ENCODE measurements at places on chromosomes 6 and 20. TPM values are rescaled to one million over a fixed set of nuclear protein-coding genes. Genes with fewer than 3 reads are reported as not detected.

DNA sequence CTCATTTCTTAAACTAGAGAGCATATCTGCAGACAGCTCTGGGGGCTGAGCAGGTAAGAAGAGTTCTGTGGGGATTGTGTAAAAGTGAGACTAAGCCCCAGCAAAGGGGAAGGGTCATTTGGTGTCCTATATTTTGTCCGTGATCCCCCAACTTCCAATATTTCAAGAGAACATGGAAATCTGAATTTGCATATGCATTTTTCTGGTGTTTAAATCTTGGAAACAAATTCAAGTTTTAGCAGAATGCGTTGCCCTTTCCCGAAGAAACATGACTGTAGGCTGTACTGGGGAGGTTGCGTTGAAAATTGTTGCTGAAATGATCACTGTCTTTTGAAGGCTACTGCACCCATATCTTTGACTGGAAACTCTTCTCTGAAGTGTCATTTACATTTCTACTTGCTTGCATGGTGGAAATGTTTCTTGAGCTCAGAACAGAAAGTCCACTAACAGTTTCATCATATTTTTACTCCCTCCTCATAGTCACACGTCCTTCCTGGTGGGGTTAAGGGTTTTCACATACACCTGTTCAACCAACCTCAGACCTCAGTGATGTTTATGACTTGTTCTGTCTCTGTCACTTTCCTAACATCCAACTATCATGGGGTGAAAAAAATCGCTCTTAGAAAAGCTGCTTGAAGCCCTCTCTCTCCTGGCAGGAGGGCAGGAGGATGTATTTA is 140.3 kb downstream of the BCAS1 start:
- no peak for DNase-seq

- DNase-seq: no peak
Measured at GRCh38 chr6:47567586-47567985, 90.0 kb downstream of the CD2AP start.

DNA sequence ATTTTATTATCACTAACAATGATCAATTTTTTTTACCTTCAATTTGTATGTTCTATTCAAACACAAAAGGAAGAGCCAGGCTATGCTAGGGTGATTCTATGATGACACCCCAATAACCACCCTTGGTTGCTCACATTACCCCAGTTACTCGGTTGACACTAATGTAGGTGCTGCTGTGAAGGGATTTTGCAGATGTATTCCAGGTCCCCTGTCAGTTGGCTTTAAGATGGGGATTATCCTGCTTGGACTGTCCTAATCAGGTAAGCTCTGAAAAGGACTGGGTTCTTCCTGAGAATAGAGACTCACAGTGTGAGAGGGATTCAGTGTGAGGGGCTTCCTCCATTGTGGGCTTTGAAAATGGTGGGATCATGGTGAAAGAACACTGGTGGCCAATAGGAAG is 11.9 kb downstream of the HLA-A start:
- DNase-seq: no peak

CLPSL2 gene
- total RNA-seq: not detected

ABCC10 gene
- 28.7 TPM for total RNA-seq

DNA sequence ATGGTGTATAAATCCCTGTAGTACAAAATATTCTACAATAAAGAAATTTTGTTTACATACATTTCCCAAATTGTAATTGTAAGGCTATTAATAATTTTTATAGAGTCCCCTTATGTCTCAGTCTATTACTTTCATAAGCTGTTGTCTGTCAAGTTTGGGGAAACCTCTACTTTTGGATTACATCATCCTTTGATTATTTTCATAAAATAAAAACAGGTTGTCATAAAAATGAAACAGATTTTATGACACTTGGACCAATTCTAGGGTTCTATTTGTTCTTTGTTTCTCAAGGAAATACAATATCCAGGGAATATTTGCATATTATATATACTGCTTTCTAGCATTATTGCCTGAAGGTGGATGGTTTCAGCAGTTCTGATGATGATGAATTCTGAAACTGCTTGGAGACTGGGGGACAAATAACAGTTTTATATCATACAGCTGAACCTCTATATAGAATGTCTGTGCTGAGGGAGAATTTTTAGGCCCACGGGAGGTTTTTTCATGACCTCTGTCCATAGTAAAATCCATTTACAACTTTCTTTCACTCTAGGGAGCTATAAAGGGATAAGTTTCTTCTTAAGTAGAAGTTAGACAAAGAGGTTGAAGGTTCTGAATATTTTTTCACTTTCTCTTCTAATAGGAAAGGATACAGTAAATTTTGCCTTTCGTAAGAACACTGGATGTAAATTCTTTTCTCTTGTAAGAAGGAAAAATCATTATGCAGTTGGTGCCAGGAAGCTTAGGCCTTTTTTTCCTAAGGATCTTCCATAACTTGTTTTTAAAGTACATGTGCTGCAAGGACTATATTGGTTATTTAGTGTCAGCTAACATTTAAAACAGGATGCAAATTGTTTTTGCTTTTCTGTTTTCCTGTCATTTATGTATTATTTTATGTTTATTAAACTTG is 58.0 kb downstream of the CD2AP start:
- no peak for DNase-seq

- DNase-seq: no peak
Measured at GRCh38 chr6:133441491-133441890, 200.3 kb downstream of the EYA4 start.

GRCh38 chr6:113120582-113121285 is 736.4 kb upstream of the MARCKS start:
- peak; percentile 77 for DNase-seq

ADGRF5 gene
- 40.0 TPM for total RNA-seq

GRCh38 chr6:29705389-29706231 is 17.6 kb upstream of the HLA-F start:
- peak; percentile 47 for DNase-seq

DNA sequence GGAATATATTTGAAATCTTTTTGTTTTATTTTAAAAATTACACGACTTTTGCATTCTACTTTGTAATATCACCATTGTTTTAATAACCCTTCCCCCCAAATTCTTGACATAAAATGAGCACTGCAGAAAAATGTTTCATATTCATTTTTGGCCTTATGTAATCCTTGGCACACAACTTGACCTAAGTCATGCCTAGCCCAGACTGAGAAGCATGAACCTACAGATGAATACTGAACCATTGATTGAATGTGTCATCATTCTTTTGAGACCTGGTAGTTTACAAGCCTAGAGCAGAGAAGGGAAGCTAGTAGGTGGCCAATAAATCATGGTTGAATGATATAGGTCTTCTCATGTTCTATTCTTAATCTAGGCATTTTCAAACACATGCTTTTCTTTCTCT is 89.4 kb upstream of the EDN1 start:
- no peak for DNase-seq

CRYBG1 gene
- 49.3 TPM for total RNA-seq

DNA sequence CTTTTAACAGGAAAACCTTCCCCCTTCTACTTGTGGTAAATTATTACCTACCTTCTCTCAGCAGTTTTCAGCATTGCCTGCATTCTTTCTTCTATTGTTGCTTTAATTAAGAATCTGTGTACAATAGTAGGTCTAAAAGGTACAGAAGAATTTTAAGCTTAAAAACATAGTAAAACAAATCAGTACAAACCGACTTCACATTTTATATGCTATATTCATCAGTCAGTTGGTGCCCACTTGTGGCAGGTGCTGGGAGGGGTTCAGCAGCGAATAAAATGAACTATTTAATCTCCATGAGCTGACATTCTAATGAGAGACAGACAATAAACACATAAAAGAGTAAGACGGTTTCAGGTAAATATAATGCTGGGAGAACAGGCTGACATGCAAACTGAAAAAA is 73.4 kb upstream of the FBXO30 start:
- DNase-seq: peak; percentile 10

DNA sequence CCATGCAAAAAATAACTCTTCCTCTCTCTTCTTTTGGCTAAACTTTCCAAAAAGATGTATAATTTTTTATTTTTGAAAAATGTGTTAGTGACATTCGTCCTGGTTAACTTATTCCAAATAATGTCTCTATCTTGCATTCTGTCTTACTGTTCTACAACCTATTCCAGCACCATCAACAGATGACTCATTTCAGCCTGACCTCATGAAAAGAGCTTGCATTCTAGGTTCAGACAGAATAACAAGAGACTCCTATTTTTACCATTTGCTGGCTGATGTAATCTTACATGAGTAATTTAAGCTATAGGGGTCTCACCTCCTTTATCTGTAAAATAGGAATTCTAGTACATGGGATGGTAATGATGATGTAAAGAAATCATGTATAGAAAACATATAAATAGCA is 109.0 kb downstream of the FUT9 start:
- no peak for DNase-seq

SRMS gene
- total RNA-seq: 1.2 TPM

- no peak for DNase-seq
Measured at GRCh38 chr6:494394-494793, 102.8 kb downstream of the IRF4 start.

DNA sequence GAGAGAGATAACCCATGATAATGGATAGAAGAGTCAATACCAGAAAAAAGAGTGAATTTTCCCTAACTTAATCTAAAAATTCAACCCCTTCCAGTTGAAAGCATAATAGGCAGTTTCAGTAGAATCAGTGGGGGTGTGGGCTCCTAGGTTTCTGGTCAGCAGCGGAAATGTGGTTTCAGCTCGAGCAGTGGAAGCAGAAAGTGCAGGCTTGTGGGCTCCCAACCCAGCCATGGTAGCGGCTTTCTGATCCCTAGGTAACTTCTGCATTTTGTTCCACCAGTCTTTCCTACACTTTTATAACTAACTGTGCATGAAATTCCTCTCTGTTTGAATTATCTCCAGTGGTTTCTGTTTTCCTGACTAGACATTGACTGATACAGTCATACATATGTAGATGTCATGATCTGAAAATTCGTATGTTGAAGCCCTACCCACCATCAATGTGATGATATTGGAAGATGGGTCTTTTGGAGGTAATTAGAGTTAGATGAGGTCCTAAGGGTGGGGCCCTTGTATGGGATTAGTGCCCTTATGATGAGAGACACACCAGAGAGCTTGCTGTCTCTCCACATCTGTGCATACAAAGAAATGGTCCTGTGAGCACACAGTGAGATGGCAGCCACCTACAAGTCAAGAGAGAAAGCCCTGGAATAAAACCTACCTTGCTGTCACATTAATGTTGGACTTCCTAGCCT is 6.5 kb upstream of the DDO start:
- no peak for DNase-seq

ZC2HC1B gene
- total RNA-seq: not detected

- no peak for DNase-seq
Measured at GRCh38 chr20:38726804-38727606, 2.7 kb downstream of the SLC32A1 start.

Data from PC-9 (cell line).